Ecto neural progenitor cell (in vitro differentiated cells): ENCODE measurements at places on chromosomes 16 and 17.

- peak; percentile 53 for DNase-seq
Measured at GRCh38 chr16:30375864-30376263, 1.3 kb downstream of the MYL11 start.

- no peak for DNase-seq
Measured at GRCh38 chr17:28293994-28294393, 25.0 kb upstream of the TMEM97 start.

GRCh38 chr16:54648575-54648974 is 282.1 kb upstream of the IRX5 start:
- no peak for DNase-seq

DNA sequence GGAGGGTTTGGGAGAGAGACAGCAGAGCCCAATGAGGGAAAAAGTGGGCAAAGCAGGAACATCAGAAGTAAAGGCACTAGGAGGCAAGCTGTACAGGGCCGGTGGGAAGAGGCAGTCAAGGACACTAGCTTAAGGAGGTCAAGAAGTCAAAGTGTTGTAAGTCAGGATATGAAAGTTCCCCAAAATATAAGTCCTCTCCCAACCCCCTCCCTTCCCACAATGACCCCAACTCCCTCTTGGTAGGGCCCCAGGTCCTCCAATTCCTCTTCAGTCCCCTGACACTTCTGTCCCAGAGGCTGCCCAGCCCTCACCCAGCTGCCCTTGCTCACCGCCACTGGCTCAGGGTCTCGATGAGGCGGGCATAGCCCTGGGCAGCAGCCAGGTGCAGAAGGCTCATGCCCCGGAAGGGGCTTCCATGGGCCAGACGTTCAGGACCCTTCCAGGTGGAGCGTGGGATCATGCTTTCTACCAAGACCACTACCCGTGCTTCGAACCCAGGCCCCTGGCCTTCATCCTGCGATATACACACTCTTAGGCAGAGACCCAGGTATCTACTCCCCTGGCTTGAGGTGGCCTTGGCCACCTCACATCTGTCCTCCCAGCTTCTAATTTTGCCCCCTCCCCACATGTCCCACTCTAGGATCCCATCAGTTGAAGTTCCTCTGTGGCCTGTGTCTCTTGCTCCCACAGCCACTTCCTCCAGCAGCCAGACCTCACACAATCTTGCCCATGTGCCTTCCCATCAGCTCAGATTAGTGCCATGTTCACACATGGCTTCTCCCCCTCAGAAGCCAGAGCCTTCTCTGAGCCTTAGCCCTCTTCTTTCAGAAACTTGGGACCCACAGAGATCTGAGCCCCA is 5.9 kb upstream of the SPAG7 start:
- DNase-seq, result no peak

GRCh38 chr16:13997933-13998332 is 73.2 kb upstream of the MRTFB start:
- DNase-seq, result no peak

- no peak for DNase-seq
Measured at GRCh38 chr17:61323909-61324868, 75.5 kb upstream of the TBX2 start.

GRCh38 chr17:75364078-75364477 is 41.4 kb downstream of the GRB2 start:
- no peak for DNase-seq

GRCh38 chr17:67469208-67469980 is 92.3 kb downstream of the PITPNC1 start:
- peak; percentile 58 for DNase-seq

GRCh38 chr17:37494971-37495370 is 5.3 kb downstream of the DUSP14 start:
- no peak for DNase-seq

DNA sequence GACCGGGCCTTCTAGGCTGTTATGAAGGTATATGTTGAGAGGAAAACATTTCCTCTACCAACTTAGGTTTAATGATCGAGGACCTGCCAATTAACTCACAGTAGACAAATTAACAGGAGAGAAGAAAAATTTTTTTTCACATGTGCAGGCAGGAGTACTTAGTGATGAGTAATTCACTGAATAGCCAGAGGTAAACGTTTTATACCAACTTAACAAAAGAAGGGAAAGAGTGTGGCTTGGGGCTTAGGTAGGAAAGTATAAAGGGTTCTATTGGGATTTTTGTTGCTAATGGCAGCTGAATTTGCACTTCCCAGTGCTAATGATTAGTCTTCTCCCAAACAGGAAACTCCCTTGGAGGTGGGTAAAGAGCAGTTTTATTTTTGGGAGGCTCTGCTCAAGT is 121.6 kb upstream of the HS3ST4 start:
- no peak for DNase-seq

- peak; percentile 88 for DNase-seq
Measured at GRCh38 chr16:58236231-58236690, 38.4 kb upstream of the CSNK2A2 start.

DNA sequence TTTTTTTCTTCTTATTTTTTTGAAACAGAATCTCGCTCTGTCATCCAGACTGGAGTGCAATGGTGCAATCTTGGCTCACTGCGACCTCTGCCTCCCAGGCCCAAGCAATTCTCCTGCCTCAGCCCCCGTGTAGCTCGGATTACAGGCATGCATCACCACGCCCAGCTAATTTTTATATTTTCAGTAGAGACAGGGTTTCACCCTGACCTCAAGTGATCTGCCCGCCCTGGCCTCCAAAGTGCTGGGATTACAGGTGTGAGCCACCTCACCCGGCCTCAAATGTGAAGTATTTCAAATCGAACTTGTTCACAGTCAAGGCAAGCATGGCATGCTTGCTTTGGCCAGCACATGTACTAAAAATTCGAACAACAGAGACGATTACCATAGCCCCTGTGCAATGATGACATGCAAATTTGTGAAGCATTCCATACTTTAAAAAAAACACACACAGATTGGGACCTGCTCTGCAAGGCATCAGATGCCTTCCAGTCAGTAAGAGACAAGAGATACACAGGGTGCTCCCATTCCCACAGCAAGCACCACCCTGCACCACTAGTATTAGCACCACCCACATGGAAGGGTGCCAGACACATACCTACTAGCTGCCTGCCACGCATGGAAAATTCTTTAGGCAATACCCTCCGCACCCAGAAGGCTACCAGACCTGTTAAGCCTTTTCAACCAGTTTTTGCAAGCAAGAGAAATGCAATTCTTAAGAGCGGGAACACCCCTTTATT is 47.2 kb downstream of the ANKRD11 start:
- DNase-seq, result no peak

GRCh38 chr17:47978324-47978723 is 7.4 kb downstream of the CDK5RAP3 start:
- peak; percentile 89 for DNase-seq

GRCh38 chr17:29042679-29043538 is at the start of gene PIPOX:
PIPOX (plus strand) TSS chr17:29043141; CDS start chr17:29043226, 85 bp downstream.
- DNase-seq, result peak; percentile 73

- DNase-seq, result no peak
Measured at GRCh38 chr16:7867831-7868230, 535.2 kb downstream of the RBFOX1 start.

GRCh38 chr17:77891602-77892001 is 66.9 kb upstream of the TNRC6C start:
- no peak for DNase-seq

DNA sequence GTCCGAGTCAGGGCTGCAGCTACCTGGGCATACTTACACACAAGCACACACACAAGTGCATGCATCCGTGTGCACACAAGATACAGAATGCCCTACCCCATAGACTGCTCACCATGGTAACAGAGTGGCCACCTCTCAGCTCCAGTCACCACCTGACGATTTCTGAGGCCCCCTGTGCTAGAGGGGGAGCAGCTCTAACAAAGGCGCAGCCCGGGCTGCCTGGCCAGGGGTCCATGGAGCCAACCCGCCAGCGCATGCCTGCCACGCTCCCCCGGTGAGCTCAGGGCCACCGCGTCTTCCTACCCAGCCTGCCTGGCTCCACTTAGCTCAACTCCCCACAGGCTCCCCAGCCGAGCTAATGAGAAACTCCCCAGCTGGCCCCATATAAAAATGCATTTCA is 75.5 kb downstream of the ZNF423 start:
- DNase-seq, result no peak

GRCh38 chr17:66810951-66811682 is 23.8 kb upstream of the CACNG5 start:
- DNase-seq, result no peak

DNA sequence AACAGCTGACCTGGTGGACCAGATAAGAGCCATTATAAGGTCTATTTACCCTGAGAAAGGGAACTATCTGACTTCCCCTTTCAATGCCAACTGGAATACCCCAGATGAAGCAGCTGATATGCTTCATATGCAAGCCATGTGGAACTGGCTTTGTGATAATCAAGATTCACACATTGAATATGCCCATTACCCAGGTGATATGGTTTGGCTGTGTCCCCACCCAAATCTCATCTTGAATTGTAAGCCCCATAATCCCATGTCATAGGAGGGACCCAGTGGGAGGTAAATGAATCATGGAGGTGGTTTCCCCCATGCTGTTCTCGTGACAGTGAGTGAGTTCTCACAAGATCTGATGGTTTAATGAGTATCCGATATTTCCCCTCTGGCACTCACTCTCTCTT is 42.1 kb downstream of the IKZF3 start:
- DNase-seq, result no peak

DNA sequence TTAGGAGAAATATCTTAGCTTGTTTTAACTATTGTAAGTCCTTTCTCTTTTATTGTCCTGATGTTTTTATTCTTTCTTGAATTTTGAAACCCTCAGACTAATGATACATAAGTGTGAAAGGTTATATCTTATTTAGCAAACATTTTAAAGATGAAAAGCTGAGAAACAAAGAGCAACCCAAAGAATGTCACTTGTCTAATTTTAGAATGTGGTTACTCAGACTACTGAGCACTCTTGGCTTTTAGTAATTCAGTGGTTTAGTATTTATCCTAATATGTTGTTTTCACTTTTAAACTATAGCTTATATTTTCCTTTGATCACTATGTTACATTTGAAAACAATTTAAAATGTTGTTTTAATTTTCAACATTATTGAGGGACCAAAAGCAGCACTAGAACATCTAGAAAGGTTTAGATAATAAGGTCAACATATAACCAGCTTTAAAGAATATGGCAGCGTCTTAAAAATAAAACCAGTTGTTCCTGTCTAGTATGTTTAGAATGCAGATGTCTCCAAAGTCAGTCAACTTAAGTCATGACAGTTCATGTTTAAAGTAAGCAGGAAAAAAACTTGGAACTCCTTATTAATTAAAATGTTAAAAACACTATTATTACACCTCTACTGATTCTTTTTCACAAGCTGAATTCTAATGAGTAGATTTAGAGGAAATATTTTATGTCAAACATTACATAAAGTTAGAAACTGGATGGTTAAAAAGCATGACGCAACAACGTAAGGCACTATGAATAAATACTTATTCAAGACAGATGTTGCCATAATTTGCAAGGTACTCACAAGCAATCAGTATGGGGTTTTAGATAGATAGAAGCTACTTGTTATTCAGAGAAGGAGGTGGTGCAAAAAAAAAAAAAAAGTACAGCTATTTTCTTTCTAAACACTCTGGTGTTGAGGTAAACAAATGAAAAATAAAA is 2.4 kb downstream of the MBTD1 start:
- DNase-seq, result no peak

DNA sequence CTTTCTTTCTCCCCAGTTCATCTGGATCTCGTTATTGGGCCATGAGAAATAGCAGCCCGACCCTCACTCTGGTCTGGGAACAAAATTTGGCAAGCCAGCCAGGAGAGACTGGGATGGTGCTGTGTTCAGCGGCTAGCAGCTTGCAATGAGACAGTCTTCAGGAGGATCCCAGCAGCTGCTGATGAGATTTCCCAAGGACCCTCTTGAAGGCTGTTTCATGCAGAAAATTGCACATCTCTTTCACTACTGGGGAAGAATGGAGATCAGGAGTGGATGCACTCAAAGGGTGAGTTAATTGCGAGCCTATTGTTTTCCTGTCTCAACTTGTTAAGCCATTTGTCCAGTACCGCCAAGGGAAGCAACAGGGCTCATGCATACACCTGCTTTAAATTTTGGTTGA is 5.5 kb upstream of the COIL start:
- DNase-seq, result no peak

DNA sequence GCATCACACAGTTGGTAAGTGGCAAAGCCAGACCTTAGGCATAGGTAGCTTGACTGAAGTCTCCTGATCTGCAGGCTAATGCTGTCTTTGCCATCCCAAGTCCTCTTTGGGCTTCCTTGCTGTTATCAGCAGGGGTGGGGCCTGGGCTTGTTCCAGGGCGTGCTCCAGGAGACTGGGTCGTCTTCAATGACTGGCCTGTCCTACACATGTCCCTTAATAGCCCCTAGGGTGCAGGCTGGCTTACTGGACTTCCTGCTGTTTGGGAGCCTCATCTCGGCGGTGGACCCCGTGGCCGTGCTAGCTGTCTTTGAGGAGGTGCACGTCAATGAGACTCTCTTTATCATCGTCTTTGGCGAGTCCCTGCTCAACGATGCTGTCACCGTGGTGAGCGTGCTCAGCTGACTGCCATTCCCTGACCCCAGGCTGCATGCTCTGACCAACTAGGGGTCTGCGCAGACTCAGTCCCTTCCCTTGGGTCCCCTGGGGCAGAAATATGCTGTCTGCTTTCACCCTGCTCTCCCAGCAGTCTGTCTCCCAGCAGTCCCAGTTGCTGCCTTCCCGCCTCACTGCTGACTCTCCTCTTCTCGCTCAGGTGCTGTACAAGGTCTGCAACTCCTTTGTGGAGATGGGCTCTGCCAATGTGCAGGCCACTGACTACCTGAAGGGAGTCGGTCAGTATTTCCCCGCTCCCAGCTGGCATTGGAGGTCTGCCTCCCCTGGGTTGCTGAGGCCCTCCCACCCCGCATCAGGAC is 6.2 kb downstream of the SLC9A5 start:
- no peak for DNase-seq
